ENCODE measurements at places on chromosomes 3 and 15.
A peak's percentile ranks its signal among the peaks of the same experiment; 100 is the strongest.

DNA sequence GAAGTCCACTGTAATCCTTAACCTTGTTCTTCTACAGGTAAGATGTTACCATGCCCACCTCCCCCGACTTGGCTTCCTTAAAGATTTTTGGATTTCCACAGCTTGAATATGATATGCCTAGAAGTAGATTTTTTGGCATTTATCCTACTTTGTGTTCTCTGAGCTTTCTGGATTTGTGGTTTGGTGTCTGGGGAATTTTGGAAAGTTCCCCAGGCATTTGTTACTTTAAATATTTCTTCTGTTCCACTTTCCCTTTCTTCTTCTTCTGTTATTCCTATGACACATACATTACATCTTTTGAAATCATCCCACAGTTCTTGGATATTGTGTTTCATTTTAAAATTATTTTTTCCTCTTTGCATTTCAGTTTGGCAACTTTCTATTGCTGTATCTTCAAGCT is 122.1 kb upstream of the TMEM108 start:
- no peak for DNase-seq

- DNase-seq, result no peak
Measured at GRCh38 chr3:38497031-38497430, 891 bp downstream of the EXOG start.

- no peak for DNase-seq
Measured at GRCh38 chr3:55337641-55338180, 149.4 kb downstream of the WNT5A start.

DNA sequence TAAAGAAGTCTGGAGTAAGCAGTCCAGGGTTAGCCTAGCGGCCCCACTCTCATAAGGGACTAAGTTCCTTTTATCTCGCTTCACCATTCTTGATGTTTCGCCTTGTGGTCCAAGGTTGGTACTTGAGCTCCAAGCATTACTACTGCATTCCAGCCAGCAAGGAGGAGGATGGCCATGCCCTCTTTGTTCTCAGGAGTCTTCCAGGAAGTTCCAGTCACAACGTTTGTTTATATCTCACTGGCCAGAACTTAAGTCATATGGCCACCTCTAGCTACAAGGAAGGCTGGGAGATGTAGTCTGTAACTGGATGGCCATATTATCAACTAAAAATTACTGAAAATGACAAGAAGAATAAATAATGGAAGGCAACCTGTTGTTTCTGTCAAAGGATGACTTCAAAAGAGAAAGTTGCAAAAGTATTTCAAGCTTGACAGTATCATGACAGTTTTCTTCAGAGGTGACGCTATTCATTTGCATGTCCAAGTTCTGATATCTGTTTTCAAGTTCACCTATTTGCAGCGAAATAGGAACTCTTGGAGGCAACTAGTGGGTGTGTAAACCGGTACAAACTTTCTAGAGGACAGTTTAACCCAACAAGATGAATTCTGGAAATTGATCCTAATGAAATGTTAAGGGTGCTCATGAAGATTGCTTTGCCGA is 118.6 kb downstream of the PGPEP1L start:
- DNase-seq, result no peak

GRCh38 chr3:55402886-55403609 is 84.1 kb downstream of the WNT5A start:
- no peak for DNase-seq

DNA sequence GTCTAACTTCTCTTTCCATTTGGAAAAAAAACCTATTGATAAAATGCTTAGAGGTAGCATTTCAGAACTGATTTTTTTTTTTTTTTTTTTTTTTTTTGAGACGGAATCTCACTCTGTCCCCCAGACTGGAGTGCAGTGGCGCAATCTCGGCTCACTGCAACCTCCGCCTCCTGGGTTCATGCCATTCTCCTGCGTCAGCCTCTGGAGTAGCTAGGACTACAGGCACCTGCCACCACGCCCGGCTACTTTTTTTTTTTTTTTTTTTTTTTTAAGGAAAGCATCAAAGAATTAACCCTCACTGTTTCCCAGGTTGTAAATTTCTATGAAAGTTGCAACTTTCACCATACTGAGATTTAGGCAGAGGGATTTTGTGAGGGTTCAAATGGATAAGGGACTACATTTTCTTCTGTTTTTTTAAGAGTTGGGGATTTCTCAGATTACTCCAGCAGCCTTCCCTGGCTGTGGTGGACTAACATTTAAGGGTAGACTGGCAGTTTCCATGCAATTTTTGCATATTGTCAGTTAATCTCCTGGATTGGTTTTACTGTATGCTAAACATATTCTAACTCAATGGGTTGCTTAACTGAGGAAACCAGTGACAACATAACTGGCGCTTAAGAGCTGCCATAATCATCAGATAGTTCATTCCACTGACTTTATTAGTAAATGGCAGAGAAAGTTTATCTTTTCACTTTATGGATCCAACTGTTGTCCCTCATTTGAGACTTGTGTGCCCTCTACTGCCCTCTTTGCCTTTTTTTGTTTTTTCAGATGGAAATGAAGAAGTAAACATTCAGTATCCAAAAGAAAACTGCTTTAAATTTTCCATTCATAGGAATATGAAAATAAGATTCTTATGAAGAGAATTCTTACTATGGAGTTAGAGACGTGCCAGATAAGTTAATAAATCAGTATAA is 93.7 kb downstream of the NPTN start:
- DNase-seq, result no peak

GRCh38 chr3:184240384-184241140 is 8.2 kb downstream of the ALG3 start:
- peak; percentile 81 for DNase-seq

DNA sequence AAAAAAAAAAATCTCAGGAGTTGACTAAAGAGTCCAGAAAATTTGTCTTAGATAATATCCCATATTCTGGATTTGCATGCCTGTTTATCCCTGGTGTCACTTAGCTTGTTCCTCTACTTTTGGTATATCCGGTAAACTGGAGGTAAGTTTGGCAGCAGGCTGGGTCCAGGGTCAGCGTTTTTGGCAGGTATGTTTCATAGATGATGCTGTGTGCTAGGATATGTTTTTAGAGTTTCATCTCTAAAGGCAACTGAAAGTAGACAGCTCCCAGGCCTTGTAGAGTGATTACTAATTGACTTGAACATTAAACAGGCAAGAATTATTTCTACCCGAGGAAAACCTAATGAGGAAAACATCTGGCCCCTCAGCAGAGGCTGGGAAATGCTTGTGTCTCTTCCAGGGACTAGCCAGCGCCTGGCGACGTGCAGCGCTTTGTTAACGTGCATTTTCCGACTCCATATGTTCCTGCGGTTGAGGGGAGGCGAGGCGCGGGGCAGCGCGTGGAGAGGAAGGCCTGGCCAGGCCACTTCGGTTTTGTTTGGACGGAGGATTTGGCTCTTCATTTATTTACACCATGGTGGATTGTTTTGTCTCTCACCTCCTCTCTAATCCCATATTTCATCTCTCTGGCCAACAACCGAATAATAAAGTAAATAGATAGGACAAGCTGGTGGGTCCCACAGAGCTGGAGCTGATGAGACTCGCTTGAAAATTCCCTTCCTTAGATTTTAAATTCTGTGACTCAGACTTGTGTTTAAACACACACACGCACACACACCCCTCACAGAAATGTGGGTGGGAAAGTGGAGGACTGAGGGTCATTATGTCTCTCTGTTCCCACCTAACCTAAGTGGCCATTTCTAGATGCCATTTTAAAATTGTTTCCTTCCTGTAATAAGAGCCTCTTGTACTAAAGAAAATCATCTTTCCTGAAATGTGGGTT is 65.3 kb downstream of the ASB7 start:
- no peak for DNase-seq

- no peak for DNase-seq
Measured at GRCh38 chr3:71062037-71062932, 521.2 kb downstream of the FOXP1 start.

DNA sequence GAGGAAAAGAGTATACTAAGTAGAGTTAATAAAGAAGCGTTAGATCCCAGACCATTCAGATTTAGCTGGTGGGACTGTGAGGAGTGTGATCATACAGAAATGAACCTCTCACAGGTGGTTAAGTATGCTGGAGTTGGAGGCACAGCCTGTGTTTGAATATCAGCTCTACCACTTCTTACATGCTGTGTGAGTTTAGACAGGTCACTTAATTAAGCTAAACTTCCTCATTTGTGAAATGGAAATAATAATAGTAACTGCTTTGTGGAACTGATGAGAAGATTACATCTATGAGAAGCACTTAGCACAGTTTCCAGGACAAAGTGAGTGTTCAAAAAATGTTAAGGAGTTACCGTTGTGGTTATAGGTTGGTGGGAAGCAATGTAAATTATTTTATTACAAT is 8.4 kb downstream of the ACP3 start:
- DNase-seq, result no peak

DNA sequence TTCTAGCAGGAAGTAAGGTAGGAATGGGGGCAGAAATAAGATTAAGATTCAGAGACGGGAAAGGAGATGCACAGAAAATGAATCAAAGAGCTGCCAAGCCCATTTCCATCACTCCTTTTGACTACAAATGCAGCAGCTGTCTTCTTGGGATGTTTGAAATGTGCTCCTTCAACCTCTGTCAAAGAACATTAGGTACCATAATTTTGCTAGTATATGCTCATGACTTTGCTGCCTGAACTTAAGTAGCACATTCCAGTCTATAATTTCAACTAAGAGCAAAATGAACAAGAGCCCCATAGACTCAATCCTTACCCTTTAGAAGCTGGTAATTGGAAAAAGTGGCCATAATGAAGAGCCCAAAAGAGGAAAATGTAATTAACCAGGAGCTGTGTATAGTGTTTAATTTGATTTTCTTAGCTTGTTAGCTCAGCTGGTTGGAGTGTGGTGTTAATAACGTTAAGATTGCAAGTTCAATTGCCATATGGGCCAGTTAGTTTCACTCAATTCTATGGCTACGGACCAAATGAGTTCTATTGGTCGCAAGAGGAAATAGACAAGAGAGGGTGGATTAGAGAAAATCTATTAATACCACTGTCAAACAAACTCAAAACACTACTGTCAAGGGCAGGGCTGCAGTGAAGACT is 349.9 kb downstream of the ZBBX start:
- no peak for DNase-seq

GRCh38 chr3:56351537-56351936 is 116.7 kb downstream of the ERC2 start:
- DNase-seq, result no peak

DNA sequence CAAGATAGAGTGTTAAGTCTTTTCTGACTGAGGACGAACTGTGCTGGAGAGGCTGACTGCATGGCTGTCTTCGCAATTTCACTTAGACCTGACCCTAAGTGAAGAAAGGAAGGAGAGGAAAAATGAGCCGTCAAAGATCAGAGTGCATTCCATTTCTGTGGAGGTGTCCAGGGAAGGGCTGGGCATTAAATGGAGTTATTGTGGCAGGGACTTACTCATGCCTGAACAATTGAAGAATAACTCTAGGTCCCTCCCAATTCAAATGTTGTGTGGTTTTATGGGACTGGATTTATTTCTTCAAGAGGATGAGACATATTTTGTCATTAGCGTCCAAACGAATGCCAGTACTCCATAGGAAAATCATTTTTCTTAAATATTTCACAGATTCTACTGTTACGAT is 187.3 kb upstream of the CFAP20DC start:
- DNase-seq, result no peak

DNA sequence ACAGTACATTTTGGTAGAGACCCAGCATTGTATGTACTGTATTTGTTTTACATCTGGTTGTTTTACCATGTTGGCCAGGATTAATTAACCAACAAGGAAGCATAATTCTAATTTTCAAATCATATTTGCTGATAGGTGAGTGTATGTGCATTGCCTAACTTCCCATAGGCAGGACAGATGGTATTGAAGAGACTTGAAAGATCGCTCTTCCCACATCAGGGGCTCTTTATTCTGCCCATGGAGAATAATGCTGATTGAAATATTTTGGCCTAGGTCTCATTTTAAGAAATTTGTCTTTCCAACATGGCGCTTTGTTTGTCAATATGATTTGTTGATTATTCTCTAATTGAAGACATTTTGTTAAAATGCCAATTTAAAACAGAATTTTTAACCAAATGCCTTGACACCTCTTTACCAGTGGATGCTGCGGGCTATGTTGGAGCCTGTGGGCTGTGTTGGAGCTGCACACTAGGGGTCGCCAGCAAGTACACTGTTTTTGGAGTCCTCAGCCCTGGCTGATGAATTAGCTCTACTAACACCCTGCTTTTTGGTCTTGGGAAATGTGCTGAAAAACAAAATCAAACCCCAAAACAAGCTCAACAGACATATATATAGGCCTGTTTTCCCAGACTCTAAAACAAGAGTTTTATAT is 5.3 kb downstream of the P2RY12 start:
- DNase-seq, result peak; percentile 90

DNA sequence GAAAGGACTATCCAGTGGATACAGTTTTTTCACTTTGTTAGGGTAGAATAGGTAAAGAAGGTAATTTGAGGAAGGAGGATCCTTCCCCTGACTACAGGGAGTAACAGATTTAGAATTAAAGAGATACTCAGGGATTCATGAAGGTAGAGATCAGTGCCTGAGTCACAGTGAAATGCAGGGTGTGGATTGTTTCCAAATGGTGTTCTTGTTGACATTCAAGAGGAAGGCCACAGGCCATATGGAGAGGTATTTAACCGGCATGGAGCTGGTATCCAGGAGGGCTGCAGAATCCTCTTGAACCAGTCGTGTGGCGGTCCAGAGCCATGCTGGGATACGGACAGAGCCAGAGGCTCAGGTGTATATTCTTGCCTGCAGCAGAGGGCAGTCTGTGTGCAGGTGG is 28.2 kb downstream of the GYG1 start:
- DNase-seq, result no peak

DNA sequence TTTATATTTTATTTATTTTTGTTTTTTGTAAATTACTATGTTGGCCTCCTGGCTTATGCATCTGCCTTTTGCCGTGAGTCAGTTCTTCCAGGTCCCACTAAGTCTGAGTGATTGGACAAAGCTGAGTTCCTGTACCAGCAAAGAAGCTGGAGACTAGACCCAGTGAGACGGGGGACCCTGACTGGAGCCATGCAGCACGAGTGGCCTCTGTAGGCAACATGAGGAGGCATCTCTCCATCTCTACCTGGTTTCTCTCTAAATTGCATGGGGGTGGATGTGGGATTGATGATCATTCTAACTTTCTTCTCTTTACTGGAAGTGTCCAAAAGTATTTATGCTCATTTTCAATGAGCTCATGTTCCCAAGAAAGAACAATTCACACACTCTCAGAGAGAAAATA is 155.3 kb upstream of the MRPL3 start:
- no peak for DNase-seq

DNA sequence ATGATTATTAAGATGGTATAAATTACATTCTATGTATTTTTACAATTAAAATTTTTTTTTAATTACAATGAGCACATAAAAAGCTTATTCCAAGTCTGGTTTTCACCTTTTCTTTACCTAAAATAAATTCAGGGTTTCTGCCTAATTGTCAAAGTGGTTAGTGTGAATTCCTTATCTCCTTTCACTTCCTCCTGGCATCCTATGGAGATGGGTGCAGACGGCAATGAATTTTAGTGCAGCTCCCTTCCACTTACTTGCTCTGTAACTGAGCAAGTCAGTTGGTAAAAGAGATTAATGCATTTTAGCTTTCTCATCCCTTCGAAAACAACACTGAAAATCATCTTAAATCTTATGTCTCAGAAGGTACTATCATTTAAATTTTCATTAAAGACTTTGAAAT is 13.1 kb downstream of the HDGFL3 start:
- DNase-seq, result no peak

GRCh38 chr3:4198491-4198890 is 104.7 kb upstream of the SETMAR start:
- DNase-seq, result no peak
